ENCODE measurements at places on chromosomes 12 and 14.

- H3K36me3 ChIP-seq, result no peaks in the 10 kb centered on the region
- H3K27ac ChIP-seq, result no peak overlapping the region
- no peak overlapping the region for H3K4me3 ChIP-seq
- no peak for DNase-seq
These were observed 985.7 kb upstream of the FBXO33 start for GRCh38 chr14:40417777-40418401.

DNA sequence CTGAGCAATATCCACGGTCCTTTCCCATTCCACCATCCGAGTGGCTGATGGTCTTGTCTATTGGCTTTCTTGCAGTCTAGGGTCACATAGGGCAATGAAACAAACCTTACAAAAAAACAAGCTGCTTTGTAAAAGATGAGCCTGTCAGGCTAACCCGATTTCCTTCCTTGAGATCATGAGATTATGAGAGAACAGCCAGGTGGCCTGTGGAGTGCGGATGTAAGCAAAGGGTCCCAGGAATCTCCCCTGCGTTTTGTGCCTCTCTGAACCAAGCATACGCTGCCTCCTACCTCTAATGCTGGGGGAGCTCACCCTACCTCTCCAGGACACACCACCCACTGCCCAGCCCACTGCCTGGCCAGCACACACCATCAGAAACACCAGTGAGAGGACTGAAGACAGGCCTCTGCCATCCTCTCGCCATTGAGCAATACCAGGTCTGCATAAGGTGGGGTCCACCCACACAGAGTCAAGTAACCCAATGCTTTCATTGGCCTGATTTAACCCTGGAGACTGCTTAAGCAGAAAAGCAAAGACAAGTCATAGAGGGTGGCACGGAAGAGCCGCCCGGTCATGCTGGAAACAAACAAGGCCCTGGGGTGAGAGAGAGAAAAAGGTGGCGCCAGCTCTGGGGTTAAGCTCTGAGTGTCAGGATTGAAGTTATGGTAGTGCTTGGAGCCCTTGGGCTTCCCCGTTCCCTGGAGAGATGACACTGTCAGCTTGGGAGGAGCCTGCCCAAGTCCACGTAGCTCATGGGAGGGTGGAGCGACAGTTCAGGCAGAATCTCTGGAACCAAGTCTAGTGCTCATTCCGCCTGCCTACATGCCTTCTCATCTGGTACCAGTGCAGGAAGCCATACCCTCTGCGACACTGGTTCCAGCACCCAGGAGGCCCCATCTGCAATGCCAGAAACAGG lies 46.6 kb downstream of the CALM1 start:
- H3K27me3 ChIP-seq, result no peaks in the 10 kb centered on the region
- peak overlapping the region; percentile 81 for H3K27ac ChIP-seq
- no peak overlapping the region for H3K4me3 ChIP-seq
- DNase-seq, result no peak

DNA sequence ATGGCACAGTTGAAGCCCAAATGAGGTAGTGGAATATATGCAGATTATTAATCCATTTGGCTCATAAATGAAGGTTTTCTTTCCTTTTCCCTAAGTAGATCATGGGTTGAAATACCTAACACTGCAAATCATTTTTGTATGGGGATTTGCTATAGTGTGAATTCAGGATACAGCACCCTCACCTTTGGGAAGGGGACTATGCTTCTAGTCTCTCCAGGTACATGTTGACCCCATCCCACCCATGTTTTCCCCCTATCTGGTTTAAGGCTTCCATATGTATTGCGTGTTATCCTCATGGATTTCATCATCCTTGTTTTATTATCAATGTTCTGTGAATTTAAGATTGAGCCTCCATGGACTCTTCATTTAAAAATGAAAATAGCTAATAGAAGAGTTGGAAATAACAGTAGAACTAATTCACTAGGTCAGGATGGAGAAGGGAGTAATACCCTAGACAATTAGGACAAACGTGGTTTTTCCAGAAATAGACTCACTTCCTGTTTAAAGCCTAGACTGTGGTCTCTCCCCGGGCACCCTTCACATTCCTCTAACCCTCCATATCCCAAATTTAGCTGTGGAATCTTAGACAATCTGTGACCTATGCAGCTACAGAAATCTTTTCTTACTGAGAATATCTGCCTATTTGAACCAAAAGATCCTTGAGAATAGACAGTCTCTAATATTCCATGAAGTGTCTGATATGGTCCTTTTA lies 56.5 kb downstream of the DAD1 start:
- H3K4me3 ChIP-seq, result no peak overlapping the region
- H3K36me3 ChIP-seq, result no peaks in the 10 kb centered on the region
- H3K4me1 ChIP-seq, result peaks cover 22% of the 10 kb centered on the region
- H3K27me3 ChIP-seq, result no peaks in the 10 kb centered on the region

DNA sequence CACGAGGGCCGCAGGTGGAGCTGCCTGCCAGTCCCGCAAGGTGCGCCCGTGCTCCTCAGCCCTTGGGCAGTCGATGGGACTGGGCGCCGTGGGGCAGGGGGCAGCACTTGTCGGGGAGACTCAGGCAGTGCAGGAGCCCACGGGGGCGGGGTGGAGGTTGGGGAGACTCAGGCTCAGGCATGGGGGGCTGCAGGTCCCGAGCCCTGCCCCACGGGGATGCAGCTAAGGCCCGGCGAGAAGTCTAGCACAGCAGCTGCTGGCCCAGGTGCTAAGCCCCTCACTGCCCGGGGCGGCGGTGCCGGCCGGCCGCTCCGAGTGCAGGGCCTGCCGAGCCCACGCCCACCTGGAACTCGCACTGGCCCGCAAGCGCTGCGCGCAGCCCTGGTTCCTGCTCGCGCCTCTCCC lies 39.2 kb upstream of the P2RX7 start:
- H3K27me3 ChIP-seq, result peaks cover 5% of the 10 kb centered on the region
- no peaks in the 10 kb centered on the region for H3K4me1 ChIP-seq
- DNase-seq, result no peak
- no peak overlapping the region for H3K4me3 ChIP-seq

- no peaks in the 10 kb centered on the region for H3K27me3 ChIP-seq
- no peaks in the 10 kb centered on the region for H3K4me1 ChIP-seq
- no peaks in the 10 kb centered on the region for H3K36me3 ChIP-seq
- no peak overlapping the region for H3K27ac ChIP-seq
- no peak overlapping the region for H3K4me3 ChIP-seq
- no peak for DNase-seq
These were observed 85.0 kb downstream of the FOXN3 start for GRCh38 chr14:89332031-89332430.

DNA sequence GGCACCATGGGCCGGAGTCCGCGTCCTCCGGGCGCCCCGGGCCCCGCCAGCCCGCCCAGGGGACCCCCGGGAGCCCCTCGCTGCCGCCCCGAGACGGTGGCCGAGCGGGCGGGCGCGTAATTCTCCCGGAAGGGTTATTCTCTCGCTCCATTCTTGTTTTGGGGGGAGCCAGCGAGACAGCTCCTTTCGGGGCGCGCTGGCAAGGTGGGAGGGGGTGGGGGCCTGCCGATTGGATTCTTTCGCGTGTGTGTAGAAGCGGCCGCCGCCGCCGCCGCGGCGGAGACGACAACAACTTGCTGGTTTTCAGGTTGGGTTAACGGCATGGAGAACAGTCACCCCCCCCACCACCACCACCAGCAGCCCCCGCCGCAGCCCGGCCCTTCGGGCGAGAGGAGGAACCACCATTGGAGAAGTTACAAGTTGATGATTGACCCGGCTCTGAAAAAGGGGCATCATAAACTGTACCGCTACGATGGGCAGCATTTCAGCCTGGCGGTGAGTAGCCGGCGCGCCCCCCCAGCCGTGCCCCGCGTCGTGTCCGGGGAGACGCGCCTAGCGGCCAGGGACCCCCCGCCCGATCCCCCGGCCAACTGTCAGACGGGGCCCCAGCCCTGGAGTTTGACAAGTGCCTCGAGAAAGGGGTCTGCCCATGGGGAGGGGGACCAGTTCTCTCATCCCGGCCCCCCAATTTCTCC lies 755 bp downstream of the SETD1B start:
- peaks cover 10% of the 10 kb centered on the region for H3K4me1 ChIP-seq
- peak; percentile 60 for DNase-seq
- peak overlapping the region; percentile 100 for H3K27ac ChIP-seq
- H3K4me3 ChIP-seq, result peak overlapping the region; percentile 94

- H3K36me3 ChIP-seq, result no peaks in the 10 kb centered on the region
- no peak overlapping the region for H3K4me3 ChIP-seq
- no peak for DNase-seq
- H3K4me1 ChIP-seq, result peaks cover 4% of the 10 kb centered on the region
- H3K27ac ChIP-seq, result no peak overlapping the region
- H3K27me3 ChIP-seq, result no peaks in the 10 kb centered on the region
These were observed 73.7 kb downstream of the TBK1 start for GRCh38 chr12:64525461-64526160.

GRCh38 chr14:65382586-65382985 lies 29.9 kb upstream of the FUT8 start:
- DNase-seq, result no peak
- no peaks in the 10 kb centered on the region for H3K27me3 ChIP-seq
- no peak overlapping the region for H3K27ac ChIP-seq
- H3K4me3 ChIP-seq, result no peak overlapping the region
- H3K4me1 ChIP-seq, result no peaks in the 10 kb centered on the region

- DNase-seq, result peak; percentile 89
- H3K27ac ChIP-seq, result peak overlapping the region; percentile 42
- H3K27me3 ChIP-seq, result no peaks in the 10 kb centered on the region
- no peak overlapping the region for H3K4me3 ChIP-seq
- no peaks in the 10 kb centered on the region for H3K4me1 ChIP-seq
These were observed 199.5 kb downstream of the ANO6 start for GRCh38 chr12:45415393-45415817.

DNA sequence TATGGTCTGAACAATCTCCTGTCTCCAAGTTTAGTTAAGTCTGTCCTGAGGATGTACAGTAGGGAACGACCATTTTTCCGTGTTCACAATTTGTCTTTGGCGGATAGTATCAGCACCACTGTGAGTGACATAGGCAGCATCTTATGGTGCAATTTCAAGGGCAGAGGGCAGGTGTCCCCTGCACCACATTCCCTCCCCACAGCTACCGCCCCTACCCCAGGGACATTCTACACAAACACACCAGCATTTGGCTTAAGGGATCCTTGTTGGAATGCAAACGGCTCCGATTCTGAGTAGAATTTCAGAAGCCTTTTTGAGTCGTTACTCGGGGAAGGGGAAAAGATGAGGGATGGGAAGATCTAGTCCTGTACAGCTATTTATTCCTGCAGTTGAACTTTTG lies 25.1 kb upstream of the DICER1 start:
- H3K36me3 ChIP-seq, result no peaks in the 10 kb centered on the region
- no peaks in the 10 kb centered on the region for H3K4me1 ChIP-seq
- H3K27ac ChIP-seq, result no peak overlapping the region
- DNase-seq, result no peak
- no peak overlapping the region for H3K4me3 ChIP-seq

DNA sequence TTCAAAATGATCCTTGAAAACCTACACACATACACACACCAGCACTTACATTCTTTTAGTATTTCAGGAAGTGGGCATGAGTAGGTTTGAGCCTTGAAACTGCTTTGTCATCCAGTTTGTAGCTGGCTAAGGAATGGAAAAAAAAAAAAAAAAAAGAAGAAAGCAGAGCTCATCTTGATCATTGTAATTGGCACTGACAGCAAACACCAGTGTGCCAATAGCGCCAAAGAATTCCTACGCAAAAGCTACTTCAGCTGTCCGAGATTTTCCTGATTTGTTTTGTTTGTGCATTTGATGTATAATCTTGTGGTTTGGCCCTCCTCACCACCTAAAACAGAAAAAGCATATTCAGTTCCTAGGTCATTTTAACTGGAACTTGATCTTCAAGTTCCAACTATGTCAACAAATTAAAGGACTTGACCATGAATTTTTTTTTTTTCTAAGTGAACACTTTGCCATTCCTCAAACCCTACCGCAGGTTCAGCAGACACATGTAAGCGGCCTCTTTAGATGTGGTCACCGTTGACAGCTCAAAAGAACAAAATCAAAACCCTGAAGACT lies 57.3 kb downstream of the FLRT2 start:
- no peak for DNase-seq
- H3K4me3 ChIP-seq, result no peak overlapping the region
- peaks cover 4% of the 10 kb centered on the region for H3K36me3 ChIP-seq
- peaks cover 20% of the 10 kb centered on the region for H3K4me1 ChIP-seq
- H3K27me3 ChIP-seq, result no peaks in the 10 kb centered on the region
- H3K27ac ChIP-seq, result peak overlapping the region; percentile 63

GRCh38 chr14:58665773-58666500 lies 28.2 kb downstream of the DACT1 start:
- H3K4me3 ChIP-seq, result no peak overlapping the region
- H3K27ac ChIP-seq, result no peak overlapping the region
- no peaks in the 10 kb centered on the region for H3K27me3 ChIP-seq

GRCh38 chr12:29510591-29511185 lies 13.2 kb upstream of the OVCH1 start:
- H3K4me3 ChIP-seq, result no peak overlapping the region
- no peak overlapping the region for H3K27ac ChIP-seq
- H3K27me3 ChIP-seq, result no peaks in the 10 kb centered on the region
- DNase-seq, result no peak

GRCh38 chr14:20681348-20682126 lies 2.8 kb upstream of the RNASE4 start:
- H3K36me3 ChIP-seq, result no peaks in the 10 kb centered on the region
- H3K27ac ChIP-seq, result peak overlapping the region; percentile 92
- H3K4me3 ChIP-seq, result peak overlapping the region; percentile 80
- H3K4me1 ChIP-seq, result peaks cover 3% of the 10 kb centered on the region
- H3K27me3 ChIP-seq, result no peaks in the 10 kb centered on the region

DNA sequence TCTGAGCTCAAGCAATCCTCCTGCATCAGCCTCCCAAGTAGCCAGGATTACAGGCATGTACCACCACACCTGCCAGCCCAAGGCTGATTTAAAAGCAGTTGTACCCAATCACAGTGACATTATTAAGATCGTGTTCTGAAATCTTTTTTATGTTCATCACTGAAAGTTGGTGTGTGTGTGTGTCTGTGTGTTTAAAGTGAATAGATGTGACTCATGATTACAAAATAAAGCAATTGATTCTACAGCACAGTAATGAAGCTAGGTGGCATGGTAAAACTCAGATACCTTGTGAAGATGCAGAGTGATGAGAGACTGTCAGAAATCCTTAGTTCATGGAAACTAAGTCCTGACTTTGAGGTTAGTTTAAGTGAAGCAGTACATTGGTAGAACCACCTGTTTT lies 74.2 kb upstream of the ATP2B1 start:
- H3K4me3 ChIP-seq, result no peak overlapping the region
- no peaks in the 10 kb centered on the region for H3K27me3 ChIP-seq
- DNase-seq, result no peak

- H3K4me1 ChIP-seq, result peaks cover 20% of the 10 kb centered on the region
- DNase-seq, result no peak
- H3K36me3 ChIP-seq, result no peaks in the 10 kb centered on the region
These were observed 2.1 kb upstream of the INHBE start for GRCh38 chr12:57452937-57453509.

DNA sequence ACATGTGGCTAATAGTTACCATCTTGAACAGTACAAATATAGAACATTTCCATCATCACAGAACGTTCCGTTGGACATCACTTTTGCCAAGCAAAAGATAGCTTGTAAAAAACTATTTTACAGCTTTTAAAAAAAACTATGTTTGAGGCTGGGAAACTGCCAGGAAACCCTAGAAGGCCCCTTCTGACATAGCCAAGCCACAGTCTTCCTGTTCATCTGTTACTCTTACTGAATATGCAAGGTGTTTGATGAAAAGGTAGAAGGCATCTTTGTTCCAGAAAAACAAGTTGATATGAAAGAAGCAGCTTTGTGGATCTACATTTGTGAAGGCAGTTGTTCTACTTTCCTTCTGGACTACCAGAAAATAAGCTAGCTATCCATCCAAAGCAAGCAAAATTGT lies 23.6 kb upstream of the WNK1 start:
- H3K27ac ChIP-seq, result no peak overlapping the region
- peaks cover 16% of the 10 kb centered on the region for H3K4me1 ChIP-seq
- no peak overlapping the region for H3K4me3 ChIP-seq
- DNase-seq, result no peak

- H3K27me3 ChIP-seq, result no peaks in the 10 kb centered on the region
- H3K4me3 ChIP-seq, result no peak overlapping the region
- no peaks in the 10 kb centered on the region for H3K36me3 ChIP-seq
These were observed 94.2 kb upstream of the CNTN1 start for GRCh38 chr12:40598073-40598472.
